ENCODE measurements at places on chromosomes 16 and 17.
A peak's percentile ranks its signal among the peaks of the same experiment; 100 is the strongest.

DNA sequence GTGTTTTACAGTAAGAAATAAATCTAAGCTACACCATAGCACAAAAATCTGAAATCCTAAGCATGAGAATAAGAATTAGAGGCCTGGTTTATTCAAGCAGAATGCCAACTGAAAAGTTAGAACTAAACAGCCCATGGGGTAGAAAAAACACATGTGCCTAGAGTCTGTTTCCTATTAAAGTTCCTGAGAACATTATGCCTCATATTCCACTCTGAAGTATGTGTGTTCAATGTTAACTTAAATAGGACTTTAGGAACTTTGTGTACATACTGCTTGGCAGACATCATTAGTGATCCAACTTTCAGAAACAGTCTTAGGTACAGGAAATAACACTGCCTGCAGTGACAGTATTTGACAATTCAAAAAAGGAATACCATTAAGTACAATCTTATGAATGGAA lies 18.2 kb downstream of the HEATR6 start:
- no peak for DNase-seq

- DNase-seq: no peak
Observed at GRCh38 chr17:43721537-43722268, 36.9 kb downstream of the SOST start.

DNA sequence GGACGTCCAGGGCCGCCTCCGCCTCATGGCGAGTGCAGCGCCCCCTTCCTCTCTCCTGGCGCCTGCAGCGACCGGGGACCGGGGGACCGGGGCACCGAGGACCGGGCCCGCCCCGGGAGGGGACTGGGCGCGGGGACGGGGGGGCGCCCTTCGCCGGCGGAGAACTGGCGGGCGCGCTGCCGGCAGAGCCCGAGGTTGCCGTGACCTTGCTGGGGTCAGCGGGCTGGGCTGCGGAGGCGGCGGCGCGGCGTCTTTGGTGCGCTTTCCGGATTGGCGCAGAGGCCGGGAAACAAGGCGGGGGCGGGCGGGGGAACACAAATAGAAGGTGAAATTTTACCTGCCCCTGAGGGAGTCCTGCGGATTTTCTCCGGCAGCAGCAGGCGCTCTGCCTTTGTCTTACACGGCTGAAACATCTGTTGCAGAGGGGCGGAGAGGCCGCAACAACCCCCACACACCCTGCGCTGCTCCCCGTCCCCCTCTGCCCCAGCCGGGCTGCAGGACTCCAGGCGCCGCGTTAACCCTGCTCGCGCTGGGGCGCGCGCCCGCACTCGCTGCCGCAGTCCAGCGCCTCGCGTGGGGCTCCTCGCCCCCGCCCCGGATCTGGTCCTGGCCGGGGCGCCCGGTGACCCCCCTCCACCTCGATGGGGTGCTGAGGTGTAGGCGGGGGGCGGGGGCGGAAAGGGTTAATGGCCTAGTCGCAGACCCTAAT lies 53.5 kb downstream of the SREBF1 start:
- DNase-seq: peak; percentile 52

DNA sequence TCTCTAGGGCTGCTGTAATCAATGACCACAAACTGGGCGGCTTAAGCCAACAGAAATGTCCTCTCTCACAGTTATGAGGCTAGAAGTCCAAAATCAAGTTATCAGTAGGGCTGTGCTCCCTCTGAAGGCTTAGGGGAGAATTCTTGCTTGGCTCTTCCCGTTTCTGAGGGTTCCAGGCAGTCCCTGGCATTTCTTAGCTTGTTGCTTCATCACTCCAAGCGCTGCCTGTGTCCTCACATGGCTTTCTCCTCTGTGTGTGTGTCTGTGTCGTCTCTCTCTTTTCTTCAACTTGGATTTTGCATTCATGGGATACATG lies 13.7 kb upstream of the CDC42EP4 start:
- DNase-seq: no peak

GRCh38 chr16:89546781-89547180 lies 13.7 kb upstream of the RPL13 start:
- no peak for DNase-seq

DNA sequence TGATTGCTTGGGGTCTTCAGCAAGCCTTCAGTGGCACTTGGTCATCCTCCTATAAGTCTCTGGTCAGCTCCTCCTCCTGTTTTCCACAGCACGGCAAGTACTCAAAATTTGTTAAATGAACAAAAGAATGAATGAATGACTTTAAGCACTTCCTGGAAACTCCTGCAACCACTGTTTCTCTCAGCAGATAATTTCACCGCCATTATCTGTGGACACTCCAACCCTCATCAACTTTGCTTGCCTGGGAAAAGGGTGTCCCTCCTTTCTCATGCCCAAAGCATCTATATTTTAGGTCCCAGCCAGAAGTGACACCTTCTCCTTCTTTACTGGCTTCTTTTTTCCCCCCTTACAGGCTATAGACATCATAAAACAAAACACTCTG lies 4.4 kb downstream of the PROCA1 start:
- DNase-seq: no peak

- no peak for DNase-seq
Observed at GRCh38 chr17:6084311-6085161, 14.4 kb downstream of the WSCD1 start.

DNA sequence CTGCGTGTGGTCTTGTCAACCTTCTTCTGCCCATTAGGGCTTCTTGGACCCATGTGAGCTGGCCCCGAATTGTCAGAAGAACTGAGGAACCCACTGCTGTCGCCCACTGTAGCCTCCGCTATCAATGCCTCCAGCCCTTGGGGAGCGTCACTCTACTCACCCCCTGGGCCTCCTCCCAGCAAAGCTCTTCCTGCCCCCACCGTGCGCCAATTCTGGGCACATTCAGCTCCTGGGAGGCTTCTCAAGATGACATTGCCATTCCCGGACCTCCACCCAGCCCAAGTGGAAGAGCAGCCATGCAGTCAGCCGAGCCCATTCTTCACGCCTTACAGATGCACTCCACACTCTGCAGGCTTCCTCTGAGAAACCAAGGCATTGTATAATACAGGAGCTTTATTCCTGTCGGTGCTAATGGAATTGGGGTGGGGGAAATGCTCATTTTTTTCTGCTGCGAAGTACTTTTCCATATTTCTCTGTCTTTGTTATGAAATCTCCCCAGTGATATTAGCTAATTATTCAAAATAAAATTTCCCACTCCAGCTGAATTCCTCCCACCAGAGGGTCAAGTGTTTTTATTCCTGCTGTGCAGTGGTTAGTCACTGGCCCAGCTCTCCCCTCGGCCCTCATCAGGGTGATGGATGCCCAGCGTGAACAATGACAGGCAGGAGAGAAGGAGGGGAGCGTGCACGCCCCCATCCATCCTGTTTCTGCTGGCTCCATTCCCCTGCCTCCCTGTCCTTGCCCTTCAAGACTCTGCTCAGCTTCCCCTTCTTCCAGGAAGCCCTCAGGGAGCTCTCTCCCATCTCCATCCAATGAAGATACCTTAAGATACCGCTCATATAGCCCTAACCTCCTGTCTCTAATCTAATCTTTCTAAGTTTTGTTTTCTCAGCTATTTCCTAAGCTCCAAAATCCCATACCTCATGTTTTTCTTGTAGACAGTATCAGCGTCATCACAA lies 87.7 kb downstream of the C16orf95 start:
- DNase-seq: no peak

All from NCI-H510A treated with DMSO at 0.1 percent for 48 hours (cell line).